NCI-H526 treated with DMSO at 0.1 percent for 48 hours (cell line): ENCODE measurements at places on chromosomes 6 and 20.

- no peak for DNase-seq
These were observed 39.9 kb upstream of the PRDM1 start for GRCh38 chr6:106046116-106046853.

DNA sequence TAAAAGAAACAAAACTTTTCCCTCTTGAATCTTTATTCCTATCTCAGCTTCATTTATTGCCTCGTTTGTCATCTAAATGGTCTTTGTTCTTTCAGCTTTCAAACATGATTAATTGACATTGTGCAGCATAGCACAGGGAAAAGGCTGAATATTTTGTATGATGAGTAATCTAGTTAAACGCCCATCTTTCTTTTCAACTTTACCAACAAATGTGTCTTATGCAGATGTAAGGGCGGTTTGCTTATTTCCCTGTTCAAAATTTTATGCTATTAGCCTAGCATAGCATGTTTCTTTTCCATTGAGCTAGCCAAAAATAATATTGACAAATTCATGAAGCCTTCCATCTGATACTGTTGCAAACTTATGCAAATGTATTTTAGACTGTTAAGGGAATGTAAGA is 176.4 kb upstream of the AKAP12 start:
- no peak for DNase-seq

GRCh38 chr20:33237989-33238388 is 2.2 kb downstream of the BPIFA1 start:
- DNase-seq, result no peak

DNA sequence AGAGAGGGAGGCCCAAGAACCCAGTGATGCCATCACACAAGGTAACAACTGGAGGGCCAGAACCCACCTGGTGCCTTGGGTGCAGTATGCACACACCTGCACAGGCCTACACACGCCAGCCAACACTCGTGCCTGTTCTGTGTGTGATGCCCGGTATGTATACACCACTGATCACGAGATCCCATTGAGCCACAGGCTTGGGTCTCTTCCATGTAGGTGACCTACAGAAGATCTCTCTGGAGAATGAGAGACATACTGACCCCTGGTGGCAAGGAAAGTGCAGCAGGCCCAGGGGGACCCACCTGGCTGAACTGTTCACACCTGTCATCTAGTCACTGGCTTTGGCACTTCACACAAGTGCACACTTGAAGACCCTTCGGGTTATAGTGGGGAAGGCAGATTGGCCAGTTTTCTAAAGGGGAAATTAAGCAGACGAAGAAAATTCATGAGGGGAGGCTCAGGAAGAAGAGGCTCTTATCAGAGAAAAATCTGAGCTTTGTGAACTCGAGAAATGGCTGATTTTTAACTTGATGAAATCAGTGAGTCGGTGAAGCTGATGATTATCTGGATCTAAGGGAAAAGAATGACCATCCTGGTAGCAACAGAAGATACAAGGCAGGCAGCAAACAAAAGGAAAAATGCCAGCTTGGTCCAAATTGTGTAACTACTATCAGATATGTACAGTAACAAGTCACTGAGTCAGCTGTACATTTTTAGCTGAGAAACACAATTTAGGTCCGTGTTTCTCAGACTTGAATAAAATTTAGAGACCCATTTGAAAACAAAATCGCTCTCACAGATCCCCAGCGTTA is 69.1 kb upstream of the PBOV1 start:
- DNase-seq, result peak; percentile 58

- no peak for DNase-seq
These were observed 266.0 kb upstream of the CITED2 start for GRCh38 chr6:139640448-139640847.

- DNase-seq, result no peak
These were observed 124.8 kb downstream of the CD164 start for GRCh38 chr6:109257494-109257893.

DNA sequence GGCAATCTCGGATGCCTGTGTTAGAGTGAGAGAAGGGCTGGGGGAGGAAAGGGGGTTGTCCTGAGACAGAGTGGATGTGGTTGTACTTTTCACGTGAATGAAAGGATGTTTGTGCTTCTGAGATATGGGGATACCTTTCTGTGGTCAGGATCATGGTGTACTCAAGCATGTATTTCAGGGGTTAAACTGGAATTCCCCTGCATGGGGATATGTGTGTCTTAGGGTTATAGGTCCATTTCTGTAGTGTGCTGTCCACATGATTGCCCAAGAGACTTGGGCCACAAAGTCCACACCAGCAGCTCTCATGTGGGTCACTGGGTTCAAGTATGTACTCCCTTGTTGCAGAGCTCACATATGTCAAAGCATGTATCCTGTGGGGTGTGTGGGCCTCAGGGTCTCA is 10.5 kb downstream of the SYNGAP1 start:
- no peak for DNase-seq

- DNase-seq, result no peak
These were observed 5.1 kb downstream of the BLOC1S5 start for GRCh38 chr6:8059129-8059528.

GRCh38 chr6:117264692-117265409 is 507 bp upstream of the VGLL2 start:
- DNase-seq, result peak; percentile 34

GRCh38 chr6:18432619-18433018 is 45.5 kb downstream of the RNF144B start:
- no peak for DNase-seq

GRCh38 chr20:49490689-49491088 is 8.2 kb upstream of the KCNB1 start:
- no peak for DNase-seq

GRCh38 chr20:36094497-36094896 is 60.0 kb upstream of the EPB41L1 start:
- DNase-seq, result no peak

- DNase-seq, result no peak
These were observed 196.3 kb downstream of the TSHZ2 start for GRCh38 chr20:53168491-53168890.

DNA sequence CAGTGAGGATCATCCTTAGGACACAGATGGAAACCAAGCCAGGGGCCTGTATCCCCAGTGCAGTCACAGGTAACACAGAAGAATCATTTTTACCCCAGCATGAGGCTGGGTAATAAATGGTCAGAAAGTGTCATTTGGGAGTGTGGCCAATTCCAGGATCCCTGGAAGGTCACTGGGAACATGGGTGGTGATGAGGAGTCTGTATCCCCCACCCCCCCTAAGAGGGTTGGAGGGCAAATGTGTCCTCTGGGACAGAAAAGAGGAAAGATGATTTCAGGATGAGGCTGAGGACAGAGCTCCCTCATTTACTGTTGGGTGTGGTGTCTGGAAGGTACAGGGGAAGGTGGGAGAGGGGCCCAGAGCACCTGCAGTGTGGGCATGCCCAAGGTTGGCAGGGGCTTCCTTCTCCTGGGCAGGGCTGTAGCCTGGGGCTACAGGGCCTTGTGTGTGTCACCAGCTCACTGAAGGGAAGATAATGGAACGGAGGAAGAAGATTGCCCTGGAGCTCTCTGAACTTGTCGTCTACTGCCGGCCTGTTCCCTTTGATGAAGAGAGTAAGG is 34.5 kb downstream of the PLCG1 start:
- no peak for DNase-seq

GRCh38 chr20:17925141-17925939 is 43.3 kb downstream of the SNX5 start:
- no peak for DNase-seq

- no peak for DNase-seq
These were observed 56.8 kb upstream of the FABP7 start for GRCh38 chr6:122722746-122723145.

DNA sequence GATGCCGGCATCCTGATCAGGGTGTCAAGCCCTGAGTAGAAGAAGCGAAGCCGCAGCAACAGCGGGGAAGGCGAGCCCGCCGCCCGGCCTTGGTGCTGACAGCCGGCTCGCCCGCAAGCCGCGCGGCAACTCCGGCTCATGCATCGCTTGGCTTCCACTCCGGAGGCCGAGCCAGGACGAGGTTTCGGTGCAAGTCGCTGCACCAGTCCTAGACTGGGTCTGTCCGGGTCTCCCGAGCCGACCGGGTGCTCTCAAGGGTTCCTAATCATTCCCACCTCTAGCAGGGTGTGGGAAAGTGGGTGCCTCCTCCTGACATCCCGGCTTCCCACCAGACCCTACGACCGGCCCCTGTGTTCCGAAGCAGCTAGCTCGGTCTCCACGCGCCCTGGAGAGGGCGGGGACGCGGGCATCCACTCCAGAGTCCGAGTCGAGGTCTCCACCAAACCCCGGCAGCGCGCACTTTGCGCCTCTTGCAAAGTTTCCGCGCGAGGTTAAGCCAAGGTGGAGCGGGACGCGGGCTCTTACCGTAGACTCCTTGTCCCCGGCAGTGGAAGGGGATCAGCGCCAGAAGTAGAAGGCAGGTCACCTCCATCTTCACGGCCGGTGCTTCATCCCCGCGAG is 1.4 kb downstream of the MDGA1 start:
- peak; percentile 53 for DNase-seq

GRCh38 chr6:117079951-117080350 is 185.4 kb upstream of the VGLL2 start:
- DNase-seq, result no peak

- DNase-seq, result no peak
These were observed 68.5 kb downstream of the MAP3K5 start for GRCh38 chr6:136723780-136724179.

GRCh38 chr6:128112494-128112893 is 211.6 kb upstream of the THEMIS start:
- no peak for DNase-seq

DNA sequence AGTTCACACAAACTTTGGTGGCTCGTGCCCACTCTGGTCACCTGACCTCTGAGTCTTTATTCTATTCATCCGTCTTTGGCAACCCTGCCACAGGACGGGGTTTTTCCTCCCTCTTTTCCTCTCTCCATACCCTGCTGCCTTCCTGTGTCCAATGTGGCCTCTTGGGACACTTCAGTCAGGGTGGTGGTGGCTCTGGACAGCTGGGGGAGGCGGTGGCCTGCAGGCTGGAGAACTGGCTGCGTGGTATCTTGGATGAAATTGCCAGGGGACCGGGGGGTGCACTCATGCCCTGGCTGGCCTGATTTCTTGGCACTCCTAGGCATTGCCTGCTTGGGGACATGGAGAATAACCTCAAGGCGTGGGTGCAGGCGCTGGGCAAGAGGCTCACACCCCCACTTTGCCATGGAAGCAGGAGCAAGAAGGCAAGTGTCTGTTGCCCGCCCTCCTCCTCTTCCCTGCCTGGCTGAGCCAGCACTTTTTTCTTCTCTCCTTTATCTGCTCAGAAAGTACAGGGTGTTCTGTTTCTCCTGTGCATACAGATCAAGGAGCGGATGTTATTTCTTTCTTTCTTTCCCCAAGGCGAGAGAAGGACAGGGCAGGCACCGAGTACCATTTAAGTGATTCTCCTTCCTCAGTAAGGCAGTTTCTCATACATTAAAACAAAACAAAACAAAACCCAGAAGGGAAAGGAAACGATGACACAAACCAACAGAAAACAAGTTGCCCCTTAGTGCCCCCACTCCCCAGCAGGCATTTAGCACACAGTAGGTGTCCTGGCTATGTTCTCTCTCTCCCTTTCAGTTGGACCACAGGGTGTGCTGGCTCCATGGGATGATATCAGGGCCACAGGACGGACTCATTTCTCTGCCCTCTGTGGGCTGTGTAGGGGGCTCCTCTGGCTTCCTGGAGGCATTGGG is 155.5 kb upstream of the RNF24 start:
- no peak for DNase-seq

DNA sequence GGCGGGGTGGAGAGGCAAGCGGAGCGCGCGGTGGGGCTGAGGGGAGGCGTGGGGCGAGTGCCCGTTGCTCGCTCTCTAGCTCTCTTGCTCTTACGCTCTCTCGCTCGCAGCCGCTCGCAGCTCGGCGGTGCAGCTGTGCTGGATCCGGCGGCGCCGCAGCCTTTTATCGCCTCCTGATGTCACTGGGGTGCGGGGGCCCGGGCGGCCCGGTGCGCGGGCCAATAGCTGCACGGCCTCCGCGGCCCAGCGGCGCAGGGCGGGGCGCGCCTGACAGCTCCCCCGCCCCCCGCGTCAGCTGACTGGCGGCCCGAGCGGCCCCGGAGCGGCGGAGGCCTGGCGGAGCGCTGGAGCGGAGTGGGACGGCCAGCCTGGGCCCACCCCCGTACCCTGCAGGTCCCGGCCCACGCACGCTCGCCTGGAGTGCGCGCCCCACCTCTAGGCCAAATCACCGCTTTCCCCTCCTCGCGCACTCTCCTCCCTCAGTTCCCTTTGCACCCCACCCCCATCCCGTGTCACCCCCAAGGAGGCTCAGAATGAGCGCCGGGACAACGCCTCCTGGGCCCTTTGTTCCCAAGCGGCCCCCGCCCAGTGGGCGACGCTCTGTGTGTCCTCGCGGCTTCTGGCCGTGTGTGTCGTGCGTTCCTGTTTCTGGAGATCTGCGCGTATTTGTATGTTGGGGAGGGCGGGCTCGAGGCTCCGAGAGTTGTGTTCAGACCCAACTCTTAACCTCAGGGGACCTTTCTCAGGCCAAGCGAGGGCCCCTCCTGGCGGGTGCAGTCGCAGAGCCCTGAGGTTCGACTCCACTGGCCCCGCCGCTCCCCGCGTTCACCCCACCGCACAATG is at the start of gene MAFB:
Gene MAFB, minus strand, starts transcription at position 137 of the 843 bp plus-strand sequence. CDS start 386 bp downstream, outside the sequence.
- DNase-seq, result peak; percentile 58

GRCh38 chr20:48760403-48760983 is 67.3 kb downstream of the PREX1 start:
- no peak for DNase-seq

- DNase-seq, result no peak
These were observed 270.5 kb downstream of the ESR1 start for GRCh38 chr6:152078001-152078400.

GRCh38 chr6:37517411-37517812 is 17.7 kb upstream of the CCDC167 start:
- DNase-seq, result no peak

DNA sequence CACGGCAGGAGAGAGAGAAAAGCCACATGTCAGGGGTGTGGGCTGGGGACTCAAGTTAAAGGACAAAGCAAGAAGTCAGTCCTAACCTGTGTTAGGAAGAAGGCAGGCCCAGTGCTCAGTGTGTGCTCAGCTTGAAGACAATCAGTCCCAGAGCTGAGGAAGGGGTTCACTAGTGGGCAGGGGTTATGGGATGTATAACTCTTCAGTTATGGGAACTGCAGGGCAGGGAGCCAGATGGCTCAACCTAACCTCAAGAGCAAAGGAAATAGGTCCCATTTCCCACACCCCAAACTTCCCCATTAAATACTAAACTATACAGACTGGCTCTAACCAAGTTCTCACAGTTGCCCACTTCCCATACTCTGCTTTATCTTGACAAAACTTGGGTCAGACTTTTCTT is 7.4 kb upstream of the SSTR4 start:
- DNase-seq, result no peak

DNA sequence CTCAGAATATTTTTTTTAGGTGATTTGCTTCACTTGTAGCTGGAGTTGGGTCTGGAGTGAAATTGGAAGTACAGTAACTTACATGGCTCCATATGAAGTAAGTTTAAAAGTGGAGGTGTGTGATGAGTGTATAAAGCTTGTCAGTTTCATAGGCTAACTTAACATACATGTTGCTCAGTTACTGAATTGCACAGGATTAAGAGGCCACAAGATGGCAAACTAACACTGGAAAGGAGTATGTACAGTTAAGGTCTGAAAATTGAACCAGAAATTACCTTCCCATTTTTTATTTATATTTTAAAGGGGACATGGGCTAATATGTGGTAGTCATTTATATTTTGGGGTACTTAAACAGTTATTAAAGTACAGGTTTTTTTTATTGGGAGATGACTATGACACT is 45.3 kb upstream of the SMIM8 start:
- DNase-seq, result peak; percentile 8

- no peak for DNase-seq
These were observed 477.1 kb upstream of the EYS start for GRCh38 chr6:66184091-66184490.
